Right atrium auricular region (tissue), 2 donors: ENCODE measurements at places on chromosomes 6 and 20. TPM values are rescaled to one million over a fixed set of nuclear protein-coding genes. Genes with fewer than 3 reads are reported as not detected.

Gene PEX6
- 11.7 TPM for total RNA-seq

DNA sequence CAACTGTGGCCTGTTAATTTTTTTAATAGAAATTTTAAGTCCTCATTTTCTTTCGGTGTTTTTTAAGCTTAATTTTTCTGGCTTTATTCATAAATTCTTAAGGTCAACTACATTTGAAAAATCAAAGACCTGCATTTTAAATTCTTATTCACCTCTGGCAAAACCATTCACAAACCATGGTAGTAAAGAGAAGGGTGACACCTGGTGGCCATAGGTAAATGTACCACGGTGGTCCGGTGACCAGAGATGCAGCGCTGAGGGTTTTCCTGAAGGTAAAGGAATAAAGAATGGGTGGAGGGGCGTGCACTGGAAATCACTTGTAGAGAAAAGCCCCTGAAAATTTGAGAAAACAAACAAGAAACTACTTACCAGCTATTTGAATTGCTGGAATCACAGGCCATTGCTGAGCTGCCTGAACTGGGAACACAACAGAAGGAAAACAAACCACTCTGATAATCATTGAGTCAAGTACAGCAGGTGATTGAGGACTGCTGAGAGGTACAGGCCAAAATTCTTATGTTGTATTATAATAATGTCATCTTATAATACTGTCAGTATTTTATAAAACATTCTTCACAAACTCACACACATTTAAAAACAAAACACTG, 10.1 kb downstream of the HFE start:
- DNase-seq: peak; percentile 68

GRCh38 chr20:22423190-22423832, 161.1 kb downstream of the FOXA2 start:
- DNase-seq: no peak

GRCh38 chr6:26254724-26255123, 110.3 kb upstream of the BTN3A2 start:
- no peak for DNase-seq

Gene KHDC1L
- not detected for total RNA-seq

DNA sequence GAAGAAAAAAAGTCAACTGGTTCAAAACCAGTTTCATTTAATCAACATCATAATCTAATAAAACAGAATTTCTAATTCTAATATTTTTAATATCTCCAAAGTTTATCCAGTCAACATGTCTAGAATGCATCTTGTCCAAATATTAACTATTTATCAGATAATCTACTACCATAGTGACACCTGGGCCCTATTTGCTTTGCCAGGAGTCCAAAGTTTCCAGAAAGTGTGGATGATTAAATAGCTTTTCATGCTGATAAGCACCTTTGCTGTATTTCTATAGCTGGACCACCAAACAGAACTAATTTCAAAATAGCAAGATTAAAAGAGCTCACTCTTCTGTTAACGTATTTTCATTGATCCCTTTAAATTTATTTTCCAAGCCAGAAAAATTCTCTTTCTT, 12.3 kb upstream of the TAAR1 start:
- DNase-seq: no peak
